ENCODE measurements at places on chromosomes 5 and 9. TPM values are rescaled to one million over a fixed set of nuclear protein-coding genes. Genes with fewer than 3 reads are reported as not detected.

GRCh38 chr9:134293611-134294152 is 32.6 kb upstream of the RXRA start:
- no peak overlapping the region for H3K4me3 ChIP-seq
- DNase-seq = no peak
- H3K27ac ChIP-seq = no peak overlapping the region
- no peaks in the 10 kb centered on the region for H3K27me3 ChIP-seq

The GRM6 gene
- total RNA-seq = not detected

- H3K27me3 ChIP-seq = no peaks in the 10 kb centered on the region
- H3K4me1 ChIP-seq = no peaks in the 10 kb centered on the region
- no peaks in the 10 kb centered on the region for H3K36me3 ChIP-seq
These were observed 56.6 kb downstream of the RASEF start for GRCh38 chr9:83006378-83006777.

DNA sequence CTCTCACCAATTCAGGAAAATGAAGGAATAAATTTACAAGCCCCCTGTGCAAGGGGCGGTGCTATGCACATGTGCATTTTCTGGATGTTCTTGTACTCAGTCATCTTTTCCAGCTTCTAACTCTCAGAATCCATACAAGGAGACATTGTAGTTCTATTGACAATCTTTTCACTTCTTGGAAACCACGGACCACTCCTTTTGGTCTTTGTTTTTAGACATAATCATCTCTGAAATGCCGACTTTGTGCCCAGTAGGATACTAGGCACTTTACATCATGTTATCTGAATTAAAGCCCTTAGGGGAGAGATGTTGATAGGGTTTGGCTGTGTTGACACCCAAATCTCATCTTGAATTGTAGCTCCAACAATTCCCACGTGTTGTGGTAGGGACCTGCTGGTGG is 322.6 kb upstream of the WWC1 start:
- H3K4me1 ChIP-seq = no peaks in the 10 kb centered on the region
- DNase-seq = no peak
- H3K36me3 ChIP-seq = no peaks in the 10 kb centered on the region
- no peak overlapping the region for H3K4me3 ChIP-seq

DNA sequence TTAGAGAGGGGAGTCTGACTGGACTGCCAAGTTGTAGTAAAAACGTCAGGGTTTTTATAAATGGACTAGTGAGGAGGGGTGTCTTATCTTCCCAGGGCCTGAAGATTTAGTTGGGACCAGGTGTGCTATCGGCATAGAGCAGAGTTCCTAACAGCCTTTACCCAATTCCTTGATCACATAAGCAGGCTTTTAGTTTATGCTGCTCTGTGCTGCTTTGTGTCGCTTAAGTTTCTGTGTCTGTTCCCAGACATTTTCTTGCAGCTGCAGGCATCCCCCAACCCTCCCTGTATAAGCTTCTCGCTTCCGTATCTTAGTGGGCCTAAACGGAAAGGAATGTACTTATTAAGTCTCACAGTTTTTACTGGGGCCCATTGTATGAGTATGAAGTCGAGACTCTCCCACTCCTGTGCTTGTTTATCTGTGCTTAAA is 2.6 kb upstream of the SMC5 start:
- no peaks in the 10 kb centered on the region for H3K27me3 ChIP-seq
- DNase-seq = no peak
- H3K4me3 ChIP-seq = no peak overlapping the region
- H3K4me1 ChIP-seq = peaks cover 29% of the 10 kb centered on the region
- no peaks in the 10 kb centered on the region for H3K36me3 ChIP-seq

GRCh38 chr9:37324261-37324683 is 98.2 kb upstream of the GRHPR start:
- H3K4me1 ChIP-seq = no peaks in the 10 kb centered on the region
- no peak for DNase-seq
- H3K27ac ChIP-seq = no peak overlapping the region
- H3K36me3 ChIP-seq = no peaks in the 10 kb centered on the region
- H3K27me3 ChIP-seq = no peaks in the 10 kb centered on the region
- no peak overlapping the region for H3K4me3 ChIP-seq
